Stimulated activated effector memory CD8-positive, alpha-beta T cell treated with anti-CD3 and anti-CD28 coated beads, Interleukin-12 subunit alpha, Interleukin-12 subunit beta, amount 100 ng/mL, for 72 hours (primary cell): ENCODE measurements at places on chromosomes 3 and 15.

DNA sequence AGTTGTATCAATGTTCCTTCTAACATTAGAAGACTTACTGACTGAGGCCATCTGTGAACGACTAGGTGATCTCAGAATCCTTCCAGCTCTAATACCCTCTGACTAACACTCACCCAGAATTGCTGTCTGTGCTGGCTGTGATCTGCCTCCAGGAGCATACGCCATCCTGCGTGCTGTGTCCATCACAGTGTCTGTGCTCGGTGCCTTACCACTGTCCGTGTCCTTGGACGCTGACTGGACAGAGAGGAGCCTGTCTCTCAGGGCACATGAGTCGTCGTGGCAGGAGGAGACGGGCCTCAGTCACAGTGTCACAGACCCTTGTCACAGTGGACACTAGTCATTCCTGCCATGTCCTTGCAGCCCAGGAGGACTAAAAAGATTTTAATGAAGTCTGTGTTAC is 83.1 kb downstream of the LMLN start:
- no peak for DNase-seq

DNA sequence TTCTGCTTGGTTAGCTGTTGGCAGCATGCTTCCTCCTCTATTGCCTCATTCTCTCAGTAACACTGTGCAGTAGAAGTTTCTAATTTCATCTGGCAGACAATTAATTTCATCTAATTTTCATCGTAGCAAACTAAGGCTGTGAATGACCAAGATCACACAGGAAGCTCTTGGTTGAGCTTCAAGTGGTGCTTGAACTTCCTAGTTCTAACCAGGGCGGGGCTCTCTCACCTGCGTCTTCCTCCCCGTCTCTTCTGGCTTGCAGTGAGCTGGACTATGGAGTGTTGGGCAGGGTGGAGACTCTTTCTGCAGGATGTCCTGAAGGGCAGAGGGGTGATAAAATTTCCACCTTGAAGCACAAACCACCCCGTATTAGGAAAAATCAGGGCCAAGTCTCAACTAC is 2.0 kb upstream of the IL16 start:
- DNase-seq: no peak

DNA sequence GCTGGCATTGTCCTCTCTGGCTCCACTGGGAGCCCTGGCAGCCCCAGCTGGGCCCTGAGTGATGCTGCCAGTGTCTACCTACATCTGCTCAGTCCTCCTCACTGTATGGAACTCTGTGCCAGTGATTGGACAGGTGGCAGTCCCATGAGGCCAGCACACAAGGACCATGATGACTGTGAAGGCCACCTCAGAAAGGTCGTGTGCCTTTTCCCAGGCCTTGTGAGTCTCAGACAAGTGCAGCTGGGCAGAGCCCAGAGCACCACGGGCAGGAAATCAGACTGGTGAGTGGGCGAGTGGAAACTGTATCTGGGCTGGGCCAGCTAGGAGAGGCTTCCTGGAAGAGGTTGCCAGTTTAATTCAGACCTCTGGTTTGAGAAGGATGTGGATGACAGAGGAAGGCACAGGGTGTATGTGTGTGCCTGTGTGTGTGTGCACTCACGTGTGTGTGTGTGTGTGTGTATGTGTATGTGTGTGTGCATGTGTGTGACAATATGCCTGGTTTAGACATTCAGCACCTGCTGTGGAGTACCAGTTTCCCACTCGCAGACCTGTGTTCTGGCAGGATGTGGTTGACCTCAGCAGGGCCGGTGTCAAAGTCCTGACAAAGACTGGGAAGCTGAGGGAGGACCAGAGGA is 7.0 kb downstream of the MAPKAPK3 start:
- DNase-seq: peak; percentile 80

DNA sequence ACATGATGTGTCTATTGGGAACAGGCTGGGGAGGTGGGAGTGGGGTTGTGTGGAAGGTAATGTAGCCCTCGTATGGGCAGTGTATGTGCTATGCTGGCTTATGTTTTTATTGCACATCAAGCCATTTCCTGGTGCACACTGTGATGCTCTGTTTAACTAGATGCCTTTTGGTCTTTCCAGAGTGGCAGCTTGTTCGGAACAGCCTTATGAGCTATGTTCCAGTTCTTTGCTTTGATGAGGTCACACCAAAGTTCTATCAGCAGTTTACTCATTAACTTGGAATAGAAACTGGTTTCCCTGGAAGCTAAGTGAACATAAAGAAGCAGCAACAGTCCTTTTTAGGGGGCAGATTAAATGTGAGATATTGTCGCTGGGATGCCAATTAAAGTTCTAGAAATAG is 133.9 kb downstream of the DIPK2A start:
- DNase-seq: no peak

GRCh38 chr3:55362210-55362960 is 124.7 kb downstream of the WNT5A start:
- DNase-seq: no peak

GRCh38 chr3:138941259-138941885 is 5.6 kb downstream of the FOXL2 start:
- DNase-seq: no peak

DNA sequence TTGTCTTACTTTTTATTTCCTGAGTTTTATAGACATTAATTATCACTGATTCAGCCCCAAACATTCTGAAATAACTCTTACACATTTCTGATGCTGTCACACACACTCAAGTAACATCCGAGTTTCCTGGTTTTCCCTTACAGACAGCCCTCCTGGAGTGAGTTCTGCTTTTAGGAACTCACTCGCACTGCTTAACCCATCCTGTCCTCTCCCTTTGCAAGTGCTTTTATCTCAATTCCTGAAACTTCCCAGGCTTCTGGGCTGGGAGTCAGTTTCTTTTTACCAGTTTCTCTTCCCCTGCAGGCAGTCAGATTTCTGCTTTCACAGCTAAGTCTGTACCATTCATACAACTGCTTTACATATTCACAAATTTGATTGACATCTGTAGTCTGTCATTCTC is 15.6 kb upstream of the SH3GL3 start:
- DNase-seq: no peak

DNA sequence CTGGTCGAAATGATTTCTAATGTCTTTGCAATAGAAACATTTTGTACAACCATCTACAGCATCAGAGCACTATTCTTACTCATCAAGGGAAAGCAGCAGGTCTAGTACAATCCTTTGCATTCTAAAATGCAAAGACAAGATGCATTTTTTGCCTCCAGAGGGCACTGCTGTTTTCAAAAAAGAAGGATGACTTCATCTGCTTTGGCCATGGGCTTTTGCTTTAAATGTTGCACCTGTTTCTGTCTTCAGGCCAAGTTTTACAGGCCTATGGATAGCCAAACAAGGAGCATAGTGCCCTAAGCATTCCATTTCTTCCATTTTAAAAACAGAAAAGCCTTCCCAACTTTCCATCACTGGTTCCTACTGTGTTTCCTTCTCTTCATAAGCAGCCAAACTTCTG is 3.4 kb downstream of the PARP9 start:
- DNase-seq: peak; percentile 38

- no peak for DNase-seq
Measured at GRCh38 chr3:174342171-174342570, 517.0 kb upstream of the NAALADL2 start.

GRCh38 chr3:143078883-143079282 is 40.7 kb upstream of the CHST2 start:
- DNase-seq: no peak

DNA sequence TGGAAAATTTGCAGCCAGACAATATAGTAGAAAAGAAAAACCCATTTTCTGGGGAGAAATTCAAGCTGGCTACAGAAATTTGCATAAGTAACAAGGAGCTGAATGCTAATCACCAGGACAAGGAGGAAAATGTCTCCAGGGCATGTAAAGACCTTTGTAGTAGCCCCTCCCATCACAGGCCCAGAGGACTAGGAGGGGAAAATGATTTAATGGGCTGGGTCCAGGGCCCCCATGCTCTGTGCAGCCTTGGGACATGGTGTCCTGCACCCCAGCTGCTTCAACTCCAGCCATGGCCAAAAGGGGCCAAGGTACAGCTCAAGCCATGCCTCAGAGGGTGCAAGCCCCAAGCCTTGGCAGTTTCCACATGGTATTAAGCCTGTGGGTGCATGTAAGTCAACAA is 197.6 kb upstream of the POU1F1 start:
- DNase-seq: no peak

GRCh38 chr15:88852476-88852875 is 42.9 kb downstream of the HAPLN3 start:
- no peak for DNase-seq

- no peak for DNase-seq
Measured at GRCh38 chr3:721086-721485, 371.7 kb upstream of the CNTN6 start.

GRCh38 chr15:93071469-93071936 is 17.5 kb downstream of the RGMA start:
- DNase-seq: no peak

DNA sequence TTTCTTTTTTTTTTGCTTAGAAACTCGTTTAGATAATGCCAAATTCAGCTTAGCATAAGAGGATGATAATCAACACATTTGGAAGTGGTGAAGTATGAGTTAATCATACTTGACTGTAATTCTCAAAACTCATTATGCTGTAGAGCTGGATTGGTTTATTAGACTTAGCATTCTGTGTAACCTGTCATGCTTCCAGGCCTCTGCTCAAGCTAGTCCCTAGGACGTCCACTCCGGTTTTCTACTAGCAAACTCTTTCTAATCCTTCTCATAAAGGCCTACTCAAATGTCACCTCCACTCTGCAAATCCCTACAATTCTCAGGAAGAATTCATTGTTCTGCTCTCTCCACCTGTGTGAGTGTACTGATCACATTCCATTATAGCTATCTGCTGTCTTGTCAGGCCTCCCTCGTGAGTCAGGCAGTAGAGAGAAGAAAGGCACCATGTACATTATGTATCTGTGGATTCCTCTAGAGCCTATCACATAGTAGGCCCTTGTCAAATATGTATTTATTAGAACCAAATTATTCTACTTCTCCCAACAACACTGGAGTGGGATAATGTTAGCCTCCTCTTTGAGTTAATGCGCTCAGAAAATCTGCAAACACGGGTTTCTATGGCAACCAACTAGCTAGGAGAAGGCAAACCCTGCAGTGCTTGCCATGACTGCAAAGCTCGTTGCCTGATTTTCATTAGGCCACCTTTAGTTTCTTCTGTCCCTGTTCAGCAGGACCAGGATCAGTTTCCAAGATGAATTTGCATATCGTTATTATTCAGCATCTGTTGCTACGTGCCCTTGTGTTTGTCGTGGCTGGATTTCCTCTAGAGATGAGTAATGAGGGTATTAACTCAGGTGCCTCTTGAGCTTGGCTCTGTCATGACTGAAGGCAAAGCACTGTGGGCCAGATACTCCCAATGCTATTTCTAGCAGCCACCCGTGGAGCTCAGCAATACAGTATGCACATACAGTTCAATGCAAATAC is 30.7 kb downstream of the ATP13A5 start:
- no peak for DNase-seq

DNA sequence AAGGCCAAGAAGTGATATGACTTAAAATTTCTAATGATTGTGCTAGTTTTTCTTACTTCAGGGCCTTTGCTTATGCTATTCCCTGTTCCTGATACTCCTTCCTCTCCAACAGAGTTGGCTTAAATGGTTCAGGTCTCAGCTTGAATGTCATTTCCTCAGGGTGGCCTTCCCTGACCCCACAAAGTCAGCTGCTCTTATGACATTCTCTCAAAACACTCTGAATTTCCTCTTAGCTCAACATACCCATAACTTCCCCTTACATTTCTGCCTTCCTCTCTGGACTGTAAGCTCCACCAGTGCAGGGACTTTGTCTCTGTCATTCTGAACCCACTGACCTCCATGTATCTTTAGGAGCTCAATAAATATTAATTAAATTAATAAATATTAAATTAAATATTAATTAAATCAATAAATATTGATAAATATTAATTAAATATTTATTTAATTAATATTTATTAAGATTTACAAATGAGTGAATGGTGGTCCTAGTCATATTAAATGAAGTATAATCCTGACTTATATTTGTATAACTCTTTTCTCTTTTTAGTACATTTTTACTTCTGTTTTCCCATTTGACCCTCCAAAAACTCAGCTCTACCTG is 17.9 kb upstream of the TMCC1 start:
- DNase-seq: no peak

GRCh38 chr15:95401587-95401986 is 928.9 kb upstream of the NR2F2 start:
- no peak for DNase-seq

DNA sequence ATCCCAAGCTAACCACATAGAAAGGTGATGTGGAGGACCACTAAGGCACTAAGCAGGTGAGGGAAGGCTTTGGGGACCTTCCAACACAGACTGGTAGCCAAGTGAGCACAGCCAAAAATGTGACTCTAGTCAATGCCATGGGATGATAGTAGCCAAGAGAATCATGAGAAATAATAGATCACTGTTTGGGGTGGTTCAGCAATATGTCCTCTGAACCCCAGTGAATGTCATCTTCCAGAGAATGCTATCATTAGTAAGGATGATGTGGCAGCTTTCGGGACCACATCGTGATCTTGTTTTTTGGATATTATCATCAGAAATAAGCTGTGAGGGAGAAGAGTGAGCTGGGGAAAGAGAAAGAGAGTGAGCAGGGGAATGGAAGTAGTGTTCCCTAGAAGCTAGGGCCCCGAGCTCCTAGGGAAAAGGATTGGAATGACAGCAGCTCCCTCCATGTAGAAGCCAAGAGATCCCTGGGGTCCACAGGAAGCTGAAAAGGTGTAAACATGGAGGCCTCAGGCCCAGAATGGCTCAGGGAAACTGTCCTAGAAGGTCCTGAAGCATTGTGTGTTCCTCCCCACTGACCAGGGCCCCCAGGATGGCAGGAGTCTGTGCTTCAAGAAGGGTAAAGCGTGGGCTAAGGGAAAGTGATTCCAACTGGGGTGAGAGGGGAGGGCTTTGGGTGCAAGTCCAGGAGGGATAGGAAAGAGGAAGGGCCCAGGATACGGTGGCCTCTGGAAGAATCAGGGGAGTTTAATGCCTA is 56.6 kb upstream of the KLF13 start:
- DNase-seq: no peak

DNA sequence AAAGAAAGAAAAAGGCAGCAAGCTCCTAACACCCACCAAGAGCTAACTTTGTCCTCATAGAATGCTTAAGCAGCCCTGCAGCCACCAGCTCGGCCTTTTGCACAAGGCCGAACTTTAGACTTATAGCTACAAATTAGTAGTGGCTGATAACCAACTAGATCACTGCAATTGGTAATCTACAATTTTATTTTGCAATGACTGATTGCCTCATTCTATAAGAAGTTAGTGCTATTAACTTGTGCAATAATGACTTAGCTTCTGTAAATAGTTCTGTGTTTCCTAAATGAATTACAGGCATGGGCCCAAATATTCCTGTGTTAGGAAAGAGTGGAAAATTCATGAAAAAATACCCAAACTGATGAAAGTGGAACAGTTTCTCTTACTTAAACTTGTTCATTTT is 284.8 kb upstream of the CFAP20DC start:
- no peak for DNase-seq

- no peak for DNase-seq
Measured at GRCh38 chr3:59908701-59909100, 858.9 kb upstream of the CFAP20DC start.

DNA sequence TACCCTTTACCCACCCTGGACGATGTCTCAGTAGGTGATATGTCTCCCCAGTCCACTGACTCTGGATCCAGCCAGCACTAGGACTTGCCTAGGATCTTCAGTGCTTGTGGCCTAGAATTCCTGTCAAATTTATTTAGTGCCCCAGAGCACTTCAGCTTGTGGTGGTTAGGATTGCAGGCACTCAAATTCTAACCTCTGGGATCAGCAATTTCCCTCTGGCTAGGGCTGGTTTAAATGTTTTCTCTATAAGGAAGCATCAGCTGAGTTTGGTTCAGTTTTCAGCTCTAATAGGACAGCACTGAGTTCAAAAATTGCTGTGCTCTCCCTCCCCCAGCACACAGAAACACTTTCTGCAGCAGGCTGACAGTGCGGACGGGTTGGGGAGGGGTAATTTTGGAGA is 8.1 kb downstream of the OR5H6 start:
- no peak for DNase-seq
